EL (cell line): ENCODE measurements at places on chromosomes 16 and 17.

DNA sequence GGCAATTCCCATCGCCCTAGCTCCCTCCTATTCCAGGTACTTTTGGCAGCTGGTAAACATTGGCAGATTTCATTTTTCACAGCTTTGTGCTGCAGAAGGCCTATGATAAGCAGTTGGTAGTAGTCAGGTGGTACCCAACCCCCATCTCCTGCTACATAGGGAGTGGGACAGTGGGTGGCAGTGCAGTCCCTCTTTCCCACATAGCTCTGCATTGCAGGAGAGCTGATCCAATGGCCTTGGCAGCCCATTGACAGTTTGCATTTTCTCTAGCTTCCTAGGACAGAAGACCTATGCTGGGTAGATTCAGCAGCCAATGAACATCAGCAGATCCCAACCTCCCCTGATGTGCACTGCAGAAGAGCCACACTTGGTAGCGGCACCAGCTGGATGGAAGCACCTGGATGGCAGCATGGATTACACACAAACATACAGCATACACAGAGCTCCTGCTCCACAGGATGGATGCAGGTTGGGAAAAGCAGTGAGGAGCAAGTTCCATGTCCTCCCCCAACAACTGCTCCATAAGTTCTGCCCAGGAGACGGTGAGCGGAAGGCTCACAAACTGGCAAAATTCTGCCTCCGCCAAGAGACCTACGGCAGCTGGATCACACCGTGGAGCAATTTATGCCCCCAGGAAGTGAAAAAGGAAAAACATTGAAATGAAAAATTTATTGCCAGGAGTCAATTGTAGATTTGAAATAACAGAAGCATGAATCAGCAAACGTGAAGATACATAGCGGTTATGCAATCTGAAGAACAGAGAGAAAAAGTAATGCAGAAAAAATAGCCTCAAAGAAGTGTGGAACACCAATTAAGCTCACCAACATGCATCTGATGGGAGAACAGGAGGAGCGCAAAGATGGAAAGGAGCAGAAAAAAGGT lies 95.7 kb downstream of the CACNG1 start:
- DNase-seq = peak; percentile 68

- DNase-seq = no peak
Observed at GRCh38 chr17:58565389-58566311, 51.2 kb upstream of the MTMR4 start.

DNA sequence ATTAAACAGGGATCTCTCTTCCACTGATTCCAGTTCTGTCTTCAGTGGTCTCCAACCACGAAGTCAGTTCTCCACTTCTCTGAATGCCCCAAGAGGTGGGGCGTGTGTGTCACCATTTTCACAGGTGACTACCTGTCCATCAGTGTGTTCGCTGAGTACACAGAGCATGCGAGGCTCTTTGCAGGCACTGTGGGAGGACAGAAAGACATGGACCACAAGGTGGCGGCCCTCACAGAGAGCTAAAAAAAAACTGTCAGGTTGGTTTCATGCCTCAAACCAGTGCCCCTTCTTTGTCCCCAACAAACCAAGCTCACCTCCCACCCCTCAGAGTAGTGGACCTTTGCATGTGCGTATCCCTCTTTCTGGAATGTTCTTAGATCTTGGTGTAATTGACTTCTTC lies 13.8 kb downstream of the EMP2 start:
- DNase-seq = no peak

DNA sequence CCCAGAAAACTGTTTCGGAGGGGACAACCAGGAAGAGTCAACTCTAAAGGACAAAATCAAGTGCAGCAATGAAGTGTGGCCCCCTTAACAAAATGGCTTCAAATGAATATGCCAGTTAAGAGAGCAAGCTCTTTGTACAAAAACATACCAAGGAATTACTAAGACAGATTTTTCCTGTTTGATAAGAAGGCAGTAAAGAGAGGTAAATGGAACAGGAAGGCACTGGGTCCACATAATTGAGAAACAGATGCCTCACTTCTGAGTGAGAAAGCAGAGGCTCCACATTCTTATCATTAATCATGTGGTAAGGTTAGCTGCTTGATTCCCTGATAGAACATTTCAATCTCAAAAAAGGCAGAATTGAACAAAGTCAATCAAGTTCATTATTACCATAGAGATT lies 44.9 kb downstream of the MBTD1 start:
- no peak for DNase-seq

DNA sequence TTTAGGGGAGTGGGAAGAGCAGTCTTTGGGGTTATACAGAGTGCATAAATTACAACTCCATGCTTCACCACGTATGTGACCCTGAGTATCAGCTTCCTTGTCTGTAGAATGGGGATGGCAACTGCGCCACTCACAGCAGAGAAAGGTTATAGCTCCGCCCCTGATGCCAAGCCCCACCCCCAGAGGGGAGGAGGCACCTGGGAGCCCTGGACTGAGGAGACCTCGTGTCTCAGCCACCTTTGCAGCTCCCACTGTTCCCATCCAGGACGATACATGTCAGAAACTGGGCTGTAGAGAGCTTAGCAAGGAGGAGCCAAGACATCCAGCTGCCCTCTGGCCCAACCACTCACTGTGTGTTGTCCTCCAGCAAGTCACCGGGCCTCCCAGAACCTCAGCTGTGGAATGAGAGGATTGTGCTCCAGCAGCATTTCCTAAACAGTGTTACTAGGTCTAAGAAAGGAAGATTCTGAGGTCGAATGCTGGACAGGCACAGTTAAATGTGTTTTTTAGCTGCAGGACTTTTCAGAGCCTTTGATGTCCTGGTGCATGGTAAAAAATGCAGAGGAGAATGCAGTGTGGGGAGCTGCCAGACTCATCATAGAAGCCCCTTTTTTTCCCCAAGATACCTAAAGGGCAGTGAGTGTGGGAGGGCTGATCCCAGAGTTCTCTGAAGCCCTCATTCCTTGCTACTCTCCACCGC lies 49.4 kb downstream of the BEAN1 start:
- DNase-seq = no peak

DNA sequence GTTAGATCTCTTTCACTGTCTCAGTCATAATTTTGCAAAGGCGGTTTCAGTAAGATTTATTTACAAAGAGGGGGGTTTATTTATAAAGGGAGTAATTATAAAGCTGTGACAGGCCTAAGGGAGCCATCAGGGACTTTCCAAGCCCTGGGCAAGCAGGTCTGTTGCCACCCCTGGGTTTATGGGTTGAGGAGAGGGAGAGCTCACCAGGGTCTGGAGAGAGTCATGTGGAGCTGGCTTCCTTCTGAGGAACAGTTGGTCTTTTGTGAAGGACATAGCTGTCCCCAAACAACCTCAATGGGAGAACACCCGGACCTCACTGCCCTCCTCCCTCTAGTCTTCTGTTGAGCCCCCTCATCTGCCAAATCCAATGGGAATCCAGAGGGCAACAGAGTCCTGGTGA lies 9.8 kb downstream of the ITGAM start:
- DNase-seq = no peak

- no peak for DNase-seq
Observed at GRCh38 chr17:65364438-65364837, 197.0 kb downstream of the AXIN2 start.

GRCh38 chr17:49646391-49647255 lies 31.3 kb downstream of the SPOP start:
- peak; percentile 87 for DNase-seq

DNA sequence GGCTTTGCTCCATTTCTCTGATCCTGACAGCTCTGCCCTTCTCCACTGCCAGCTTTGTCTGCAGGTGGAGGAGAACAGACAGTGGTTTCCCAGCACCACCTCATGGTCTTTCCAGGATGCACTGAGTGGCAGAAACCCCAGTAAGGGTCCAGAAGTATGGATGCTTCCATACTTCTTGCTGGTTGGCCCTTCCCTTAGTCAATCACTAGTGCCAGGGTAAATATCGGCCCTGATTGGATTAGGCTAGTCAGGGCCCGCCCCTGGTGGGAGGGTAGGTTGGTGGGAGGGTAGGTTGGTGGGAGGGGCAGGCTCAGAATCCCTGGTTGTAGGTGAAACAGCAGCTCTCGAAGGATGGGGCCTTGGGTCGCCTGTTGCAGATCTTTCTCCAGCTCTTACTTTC lies 10.2 kb downstream of the RNF213 start:
- peak; percentile 41 for DNase-seq

DNA sequence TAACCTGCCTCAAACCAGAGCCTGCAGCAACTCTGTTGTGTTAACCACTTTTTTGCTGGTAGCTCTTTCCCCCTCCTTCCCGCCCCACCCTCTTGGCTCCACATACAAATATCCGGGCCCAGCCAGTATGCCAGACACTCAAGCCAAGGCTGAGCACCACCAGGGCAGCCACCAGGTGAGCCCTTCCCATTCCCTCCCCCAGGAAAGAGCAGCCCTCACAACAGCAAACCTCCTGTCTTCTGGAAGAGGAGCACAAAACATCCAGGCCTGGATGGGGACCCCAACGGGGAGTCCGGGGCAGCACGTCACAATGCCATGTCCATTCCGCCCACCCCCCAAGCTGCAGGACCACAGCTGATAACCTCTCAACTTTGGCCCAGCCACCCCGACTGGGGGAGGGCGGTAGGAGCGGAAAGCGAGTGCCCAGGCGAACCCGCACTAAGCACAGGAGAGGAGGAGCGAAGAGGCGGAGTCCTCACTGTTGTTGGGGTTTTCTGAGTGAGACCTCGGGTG lies 757 bp downstream of the ORMDL3 start:
- DNase-seq = peak; percentile 32

DNA sequence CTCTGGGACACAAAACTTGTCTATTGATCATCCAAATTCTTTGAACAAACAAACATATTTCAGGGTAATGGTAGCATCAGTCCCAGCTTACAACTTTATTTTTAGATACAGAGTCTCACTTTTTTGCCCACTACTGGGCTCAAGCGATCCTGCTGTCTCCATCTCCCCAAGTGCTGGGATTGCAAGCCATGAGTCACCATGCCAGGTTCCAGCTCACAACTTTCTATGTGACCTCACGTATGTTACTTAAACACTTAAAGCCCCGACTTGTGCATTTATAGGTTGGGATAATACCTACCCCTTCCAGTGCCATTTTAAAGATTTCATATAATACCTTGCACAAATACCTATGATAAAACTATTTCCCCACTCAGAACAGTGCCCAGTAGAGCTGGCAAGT lies 42.0 kb upstream of the KSR1 start:
- DNase-seq = peak; percentile 14

DNA sequence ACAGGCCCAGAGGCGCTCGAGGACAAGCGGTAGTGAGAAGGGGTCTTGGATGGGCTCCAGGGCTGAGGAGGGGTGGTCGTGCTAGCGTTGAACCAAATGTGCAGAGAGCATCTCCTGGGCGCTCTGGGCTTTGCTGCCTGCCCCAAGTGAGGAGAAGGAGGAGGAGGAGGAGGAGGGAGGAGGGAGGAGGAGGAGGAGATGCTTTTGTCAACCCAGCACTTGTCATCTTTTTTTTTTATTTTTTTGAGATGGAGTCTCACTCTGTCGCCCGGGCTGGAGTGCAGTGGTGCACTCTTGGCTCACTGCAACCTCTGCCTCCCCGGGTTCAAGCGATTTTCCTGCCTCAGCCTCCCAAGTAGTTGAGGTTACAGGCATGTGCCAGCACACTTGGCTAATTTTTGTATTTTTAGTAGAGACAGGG lies 59.8 kb downstream of the PGS1 start:
- DNase-seq = no peak

- no peak for DNase-seq
Observed at GRCh38 chr17:77544347-77545110, 403.8 kb downstream of the SEC14L1 start.

DNA sequence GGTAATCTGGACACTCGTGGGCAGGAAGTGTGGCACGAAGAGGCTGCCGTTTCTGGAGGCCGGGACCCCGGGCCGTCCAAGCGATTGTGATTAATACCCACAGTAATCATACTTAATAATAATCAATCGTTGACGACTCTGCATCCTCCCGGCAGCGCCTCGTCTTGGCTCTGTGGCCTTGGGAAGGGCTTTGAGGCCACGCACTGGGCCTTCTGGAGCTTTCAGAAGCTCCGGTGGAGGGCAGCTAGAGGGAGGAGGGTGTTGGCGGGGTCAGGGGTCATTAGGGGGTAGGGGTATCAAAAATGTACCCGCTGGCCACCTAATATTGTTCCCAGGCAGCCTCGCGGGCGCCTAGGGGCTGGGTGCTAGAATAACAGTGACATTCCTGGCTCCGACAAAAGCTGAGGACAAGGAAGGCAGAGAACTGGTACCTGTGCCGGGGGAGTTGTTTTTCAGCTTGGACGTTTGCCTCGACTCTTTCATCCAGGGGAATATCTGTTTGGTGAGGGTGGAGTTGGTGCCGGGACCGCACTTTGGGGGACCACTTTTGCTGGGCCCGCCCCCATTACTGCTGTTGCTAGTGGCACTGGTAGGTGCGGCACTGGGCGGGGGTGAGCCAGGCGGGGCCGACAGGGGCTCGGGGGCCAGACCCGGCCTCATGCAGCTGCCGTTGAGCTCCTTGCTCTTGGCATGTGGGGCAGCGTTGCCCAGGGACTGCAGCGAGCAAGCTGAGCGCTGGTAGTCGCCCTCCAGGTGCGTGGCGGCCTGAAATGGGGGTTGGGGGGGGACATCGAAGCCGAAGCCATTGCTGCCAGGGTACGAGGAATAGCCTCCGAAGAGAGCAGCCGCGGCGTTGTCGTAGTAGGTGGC lies 6.9 kb upstream of the HOXB2 start:
- no peak for DNase-seq

GRCh38 chr16:49608098-49608497 lies 234.5 kb downstream of the C16orf78 start:
- no peak for DNase-seq

DNA sequence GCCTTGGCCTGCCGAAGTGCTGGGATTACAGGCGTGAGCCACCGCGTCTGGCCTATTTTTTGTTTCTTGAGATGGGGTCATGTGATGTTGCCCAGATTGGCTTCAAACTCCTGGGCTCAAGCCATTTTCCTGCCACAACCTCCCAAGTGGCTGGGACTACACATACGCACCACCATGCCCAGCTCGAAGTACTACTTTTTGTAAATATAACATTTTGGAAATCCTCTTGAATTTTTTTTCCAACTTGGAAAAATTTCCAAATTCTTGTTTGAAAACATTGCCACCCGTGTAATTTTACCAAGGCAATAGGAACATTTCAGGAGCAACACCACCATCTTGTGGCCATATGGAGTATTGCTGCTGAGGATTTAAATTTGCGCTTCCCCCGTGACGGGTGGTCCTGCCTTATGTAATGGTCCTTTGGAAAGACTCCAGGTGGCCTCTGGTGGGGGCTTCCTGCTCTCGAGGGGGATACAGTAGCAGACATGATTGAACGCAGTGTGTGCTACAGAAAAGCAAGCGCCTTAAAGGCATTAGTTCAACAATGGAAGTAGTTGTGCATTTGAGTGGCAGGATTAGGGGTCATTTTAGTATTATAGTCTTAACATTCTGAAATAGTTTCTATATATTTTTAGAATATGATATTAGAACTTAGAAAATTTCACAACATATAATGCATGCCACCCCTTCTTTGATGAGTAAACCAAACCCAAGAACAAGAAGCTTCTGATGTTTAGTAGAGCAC lies 8.0 kb downstream of the FLYWCH1 start:
- DNase-seq = peak; percentile 63
